ENCODE measurements at places on chromosomes 11 and 22.

DNA sequence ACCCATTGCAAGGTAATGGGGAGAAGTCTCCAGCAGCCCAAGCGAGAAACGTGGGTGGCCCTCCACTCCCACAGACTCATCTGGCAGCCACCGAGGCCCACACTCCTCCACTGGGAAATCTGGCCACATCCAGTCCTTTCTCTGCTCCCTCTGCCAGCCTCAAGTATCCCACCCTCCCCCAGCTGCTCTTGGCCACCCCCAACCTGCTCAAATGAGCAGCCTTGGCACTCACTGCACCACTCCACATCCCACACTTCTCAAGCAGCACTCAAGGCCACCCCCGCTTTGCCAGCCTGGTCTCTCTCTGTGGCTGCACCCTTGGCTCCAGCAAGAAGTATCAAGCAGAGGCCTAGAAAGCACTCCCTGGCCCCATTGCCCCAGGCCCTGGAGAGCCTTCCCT, 28.2 kb downstream of the SLC22A12 start:
- no peak for DNase-seq

GRCh38 chr11:115616971-115617370, 112.8 kb upstream of the CADM1 start:
- no peak for DNase-seq

DNA sequence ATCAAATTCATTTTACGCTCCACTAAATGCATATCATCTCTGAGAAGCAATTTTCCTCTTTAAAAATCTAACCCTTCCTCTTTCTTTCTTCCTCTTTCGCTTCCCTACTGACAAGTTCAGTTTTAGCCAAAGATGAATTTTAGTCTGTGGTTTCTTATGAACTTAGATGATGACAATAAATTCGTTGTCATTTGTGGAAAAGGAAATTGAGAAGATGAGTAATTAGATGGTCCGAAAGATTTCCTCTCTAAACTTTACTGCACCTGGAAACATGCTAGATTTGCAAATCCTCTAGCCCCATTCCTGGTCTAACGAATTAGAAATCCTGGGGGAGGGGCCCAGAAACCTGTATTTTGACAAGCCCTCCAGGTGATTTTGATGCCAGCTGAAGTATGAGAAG, 855.4 kb upstream of the CHORDC1 start:
- DNase-seq = no peak

DNA sequence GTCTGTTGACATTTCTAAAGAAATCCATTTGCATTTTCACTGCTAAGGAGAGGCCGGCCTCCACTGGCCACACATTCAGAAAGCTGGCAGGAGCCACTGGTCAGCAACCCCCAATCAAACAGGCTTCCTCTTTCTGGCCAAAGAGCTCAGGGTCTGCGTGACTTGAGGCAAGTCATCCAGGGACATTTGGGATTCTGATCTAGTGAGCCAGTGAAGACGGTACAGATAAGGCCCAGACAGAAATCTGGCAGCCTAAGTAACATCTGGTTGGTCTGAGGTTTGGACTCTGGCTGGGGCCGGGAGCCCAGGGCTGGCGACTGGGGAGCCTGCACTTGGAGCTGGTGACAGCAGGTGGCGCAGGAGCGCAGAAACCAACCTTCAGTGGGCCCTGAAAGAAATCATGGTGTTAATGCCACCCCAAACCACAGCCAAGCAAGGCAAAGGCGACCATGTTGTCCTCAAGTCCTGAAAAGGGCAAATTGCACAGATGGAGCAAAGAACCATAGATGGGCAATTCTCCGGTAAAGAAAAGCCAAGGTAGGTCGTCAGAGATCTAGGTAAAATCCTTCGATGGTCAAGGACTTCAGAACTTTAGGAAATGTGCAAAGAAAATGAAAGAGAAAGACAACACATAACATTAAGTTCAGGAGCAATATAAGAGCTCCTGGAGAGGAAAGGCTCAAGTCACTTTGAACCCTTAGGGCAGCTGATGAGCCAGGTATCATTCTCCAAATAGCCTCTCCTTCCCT, 99.4 kb upstream of the BLID start:
- no peak for DNase-seq

GRCh38 chr11:33734441-33735270, 1.6 kb downstream of the CD59 start:
- DNase-seq = no peak

DNA sequence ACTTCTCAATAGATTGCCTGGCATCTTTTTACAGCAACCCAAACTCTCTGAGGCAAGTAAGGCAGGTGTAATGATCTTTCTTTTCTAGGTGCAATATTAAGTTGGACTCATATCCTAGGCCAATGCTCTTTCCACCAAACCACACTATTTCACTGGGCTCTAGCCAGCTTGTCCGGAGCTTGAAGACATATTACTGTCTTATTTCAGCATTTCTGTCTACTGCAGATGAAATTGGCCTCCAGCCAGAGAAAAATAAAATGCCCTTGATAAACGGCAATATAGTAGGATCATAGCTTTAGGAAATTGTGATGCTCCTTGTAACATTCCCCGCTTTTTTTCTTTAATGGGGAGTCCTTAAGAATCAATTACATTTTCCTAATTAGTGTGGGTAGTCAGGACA, 48.1 kb downstream of the SPON1 start:
- no peak for DNase-seq

DNA sequence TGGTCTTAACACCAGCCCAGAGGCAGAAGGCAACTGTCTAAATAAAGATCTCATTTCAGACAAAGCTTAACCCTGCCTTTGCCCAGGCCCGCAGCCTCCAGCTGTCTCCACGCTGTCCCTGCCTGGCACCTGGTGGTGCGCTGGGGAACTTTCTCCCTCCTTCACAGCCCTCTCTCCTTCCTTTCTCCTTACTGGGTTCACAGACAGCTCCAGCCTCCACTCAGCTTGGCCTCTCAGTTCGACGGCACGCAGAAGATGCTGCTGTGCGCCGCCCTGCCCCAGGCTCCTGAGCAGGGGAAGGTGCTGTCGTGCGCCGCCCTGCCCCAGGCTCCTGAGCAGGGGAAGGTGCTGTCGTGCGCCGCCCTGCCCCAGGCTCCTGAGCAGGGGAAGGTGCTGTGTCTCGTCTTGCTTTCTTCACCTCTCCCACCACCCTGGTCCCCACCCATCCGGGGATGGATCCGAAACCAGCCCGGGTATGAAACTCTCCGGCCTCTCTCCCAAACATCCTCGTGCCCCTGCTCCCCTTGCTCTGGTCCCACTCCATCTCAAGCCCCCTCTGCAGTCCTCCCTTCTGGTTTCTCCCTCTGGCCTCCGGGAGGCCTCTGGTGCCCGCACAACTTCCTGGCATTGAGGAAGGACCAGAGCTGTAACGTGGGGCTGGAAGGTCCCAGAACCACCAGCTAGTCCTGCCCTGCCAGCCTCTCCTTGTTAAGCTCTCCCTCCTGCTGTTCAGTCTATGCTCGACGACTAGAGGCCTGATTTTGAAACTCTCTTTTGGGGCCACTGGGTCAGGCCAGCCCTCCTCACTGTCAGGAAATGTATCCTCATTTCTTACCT, 22.9 kb upstream of the JAM3 start:
- DNase-seq = no peak

- DNase-seq = no peak
These were observed 20.2 kb downstream of the RFPL1 start for GRCh38 chr22:29458551-29458950.

GRCh38 chr22:32542677-32543357, 68.2 kb downstream of the FBXO7 start:
- DNase-seq = no peak

DNA sequence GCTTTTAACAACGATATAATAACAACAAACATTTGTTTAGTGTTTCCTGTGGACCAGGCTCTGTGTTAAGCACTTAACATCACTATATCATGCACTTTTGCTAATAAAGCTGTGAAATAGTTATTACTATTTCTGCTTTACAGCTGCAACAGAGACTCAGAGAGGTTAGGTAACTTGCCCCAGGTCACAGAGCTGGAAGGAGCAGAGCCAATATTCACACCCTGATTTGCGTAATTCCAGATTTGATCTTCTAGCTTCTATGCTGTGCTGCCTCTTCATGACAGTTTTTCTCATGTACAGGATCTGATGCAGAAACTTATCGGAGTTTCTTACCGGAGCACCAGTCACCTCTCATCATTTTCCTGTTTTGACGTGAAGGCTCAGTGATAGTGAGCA, 33.6 kb upstream of the EHF start:
- DNase-seq = no peak

DNA sequence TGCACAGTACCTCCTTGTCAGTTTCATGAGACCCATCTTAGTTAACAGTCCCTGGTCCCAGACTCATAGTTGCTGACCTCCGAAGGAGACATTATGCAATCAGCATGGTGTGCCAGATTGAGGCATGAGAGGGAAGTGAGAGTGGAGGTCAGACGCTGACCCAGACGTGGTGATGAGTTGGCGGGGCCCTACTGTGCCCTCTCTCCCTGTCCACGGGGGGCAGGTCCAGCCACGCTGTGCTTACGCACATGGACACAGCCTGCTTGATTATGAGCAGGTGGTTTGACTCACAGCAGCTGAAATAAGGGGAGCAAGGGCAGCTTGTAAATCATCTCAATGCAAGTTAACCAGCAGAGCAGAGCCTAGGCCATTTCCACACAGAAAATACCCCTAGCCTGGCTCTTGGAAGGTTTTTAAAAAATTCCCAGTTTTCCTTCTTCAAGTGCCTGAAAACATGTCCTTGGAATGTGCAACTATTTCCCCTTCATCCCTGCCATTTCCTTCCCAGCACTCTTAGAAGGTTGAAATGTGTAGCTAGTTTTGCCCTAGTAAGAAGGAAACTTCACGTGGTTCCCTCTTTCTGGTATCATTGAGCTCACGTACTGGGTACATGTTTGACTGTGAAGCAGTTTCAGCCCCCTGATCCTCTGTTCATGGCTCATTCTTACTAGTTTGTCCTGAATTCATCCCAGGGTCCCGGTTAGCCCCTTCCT, 122.6 kb upstream of the SORL1-AS1 start:
- DNase-seq = no peak

DNA sequence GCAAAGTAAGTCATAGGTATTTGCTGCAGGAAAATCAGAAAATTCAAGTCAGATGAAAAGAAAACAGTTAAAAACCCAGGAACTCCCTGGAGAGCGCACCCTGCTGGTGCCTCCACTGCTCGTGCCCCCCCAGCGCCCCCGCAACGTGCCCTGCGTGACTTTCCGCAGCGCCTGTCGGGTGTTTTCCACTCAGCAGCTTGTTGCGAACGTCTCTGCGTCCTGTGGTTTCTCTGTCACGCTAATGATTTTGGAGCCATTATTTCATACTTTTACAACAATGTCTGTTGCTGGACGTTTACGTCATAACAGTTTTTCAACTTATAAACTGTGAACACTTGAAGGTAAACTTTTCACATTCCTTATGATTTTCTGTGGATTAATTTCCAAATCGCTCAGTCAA, 5.0 kb downstream of the CRELD2 start:
- DNase-seq = no peak

DNA sequence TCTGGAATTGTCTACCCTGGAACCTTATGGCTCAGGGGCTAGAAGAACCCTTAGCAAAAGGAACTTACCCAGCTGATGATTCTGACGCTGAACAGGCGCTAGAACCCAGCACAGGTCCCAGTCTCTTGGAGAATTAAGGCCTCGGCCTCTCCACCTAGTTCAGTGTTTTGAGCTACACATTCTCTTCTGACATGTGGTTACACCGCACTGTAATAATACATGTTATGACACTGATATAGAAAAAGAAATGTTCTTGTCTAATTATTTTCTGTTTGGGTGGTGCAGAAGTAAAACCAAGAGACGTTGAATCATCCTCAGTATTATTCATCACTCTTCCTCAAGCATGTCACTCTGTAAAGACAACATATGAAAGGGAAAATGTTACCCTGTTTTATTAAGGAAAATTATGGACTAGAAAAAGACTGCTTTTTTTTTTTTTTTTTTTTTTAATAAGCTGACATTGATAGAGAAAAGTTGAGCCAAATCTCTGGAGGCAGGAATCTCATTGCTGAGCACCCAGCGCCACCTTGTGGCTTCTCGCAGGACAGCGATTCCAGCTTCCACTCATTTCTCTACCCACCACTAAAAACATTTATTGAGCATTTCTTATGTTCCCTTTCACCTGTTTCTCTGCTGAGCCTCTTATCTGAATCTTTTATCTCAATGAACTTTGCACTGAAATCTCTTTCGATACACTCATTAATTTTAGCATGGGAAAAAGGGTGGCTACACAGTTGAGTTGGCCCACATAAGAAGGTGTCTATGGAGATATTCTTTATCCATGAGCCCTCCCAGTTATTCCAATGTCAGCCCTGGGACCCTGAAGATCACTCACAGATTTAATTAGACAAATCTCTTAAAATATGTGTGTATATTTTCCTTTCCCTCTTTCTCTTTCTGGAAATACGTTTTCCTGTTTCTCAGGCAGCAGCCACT, 12.6 kb upstream of the APLNR start:
- DNase-seq = peak; percentile 26

- no peak for DNase-seq
These were observed 431 bp downstream of the SLC37A2 start for GRCh38 chr11:125063429-125064043.

- DNase-seq = no peak
These were observed 20.4 kb upstream of the TTC12 start for GRCh38 chr11:113293936-113294335.

GRCh38 chr11:11230087-11230486, 123.0 kb downstream of the CSNK2A3 start:
- DNase-seq = no peak

- no peak for DNase-seq
These were observed 2.0 kb upstream of the KCNK4 start for GRCh38 chr11:64289002-64289564.

GRCh38 chr11:8351223-8351622, 87.5 kb upstream of the LMO1 start:
- DNase-seq = no peak

DNA sequence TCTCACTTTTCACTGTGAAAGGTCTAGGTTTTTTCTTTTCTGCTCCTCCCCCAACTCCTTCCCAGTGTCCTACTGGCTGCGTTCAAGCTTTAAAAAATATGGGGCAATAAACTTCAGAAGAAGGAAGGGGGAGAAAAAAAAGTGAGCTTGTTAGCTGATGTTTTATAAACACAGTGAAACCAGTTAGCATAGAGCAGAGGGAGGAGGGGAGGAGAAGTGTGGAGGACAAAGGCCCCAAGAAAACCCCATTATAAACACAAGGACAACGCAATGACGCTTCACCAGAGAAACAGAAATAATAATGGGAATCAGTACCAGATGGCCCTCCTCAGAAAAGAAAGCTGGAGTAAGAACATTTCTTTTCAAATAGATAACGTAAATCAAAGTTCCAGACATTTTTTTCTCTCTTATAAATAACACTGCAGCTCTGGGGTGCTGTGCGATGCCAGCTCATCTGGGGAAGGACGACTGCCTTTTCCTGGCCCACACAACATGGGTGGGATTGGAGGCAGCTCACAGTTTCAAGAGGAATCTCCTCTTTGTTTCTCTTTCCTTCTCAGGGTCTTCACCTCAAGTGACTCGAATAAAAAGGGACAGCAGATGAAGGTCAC, 235.4 kb upstream of the NARS2 start:
- no peak for DNase-seq

DNA sequence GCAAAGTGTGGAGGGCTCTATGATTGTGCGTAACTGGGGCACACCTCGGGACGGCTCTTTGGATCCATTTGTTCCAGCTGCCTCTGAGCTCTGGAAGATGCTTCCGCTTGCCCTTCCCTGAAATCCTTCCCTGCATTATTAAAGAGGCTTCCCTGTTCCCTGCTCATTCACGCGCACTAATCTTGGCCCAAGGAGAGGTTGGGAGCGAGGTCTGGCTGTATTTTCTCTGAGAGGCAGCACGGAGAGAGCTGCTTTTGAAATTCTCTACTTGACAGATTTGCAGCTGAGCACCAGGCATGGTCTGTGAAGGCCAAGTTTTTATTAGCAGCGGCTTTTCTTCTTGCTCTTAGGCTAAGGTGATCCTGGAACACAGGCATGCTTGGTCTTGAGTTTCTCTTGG, 94.8 kb upstream of the NTM start:
- no peak for DNase-seq

GRCh38 chr11:10646005-10646404, 47.5 kb downstream of the IRAG1 start:
- no peak for DNase-seq

Data from activated T-cell treated with anti-CD3 and anti-CD28 coated beads for 1 hour (primary cell).